ENCODE measurements at places on chromosomes 3 and 15.
A peak's percentile ranks its signal among the peaks of the same experiment; 100 is the strongest.

GRCh38 chr3:132087356-132087755 lies 52.5 kb upstream of the CPNE4 start:
- no peak for DNase-seq

DNA sequence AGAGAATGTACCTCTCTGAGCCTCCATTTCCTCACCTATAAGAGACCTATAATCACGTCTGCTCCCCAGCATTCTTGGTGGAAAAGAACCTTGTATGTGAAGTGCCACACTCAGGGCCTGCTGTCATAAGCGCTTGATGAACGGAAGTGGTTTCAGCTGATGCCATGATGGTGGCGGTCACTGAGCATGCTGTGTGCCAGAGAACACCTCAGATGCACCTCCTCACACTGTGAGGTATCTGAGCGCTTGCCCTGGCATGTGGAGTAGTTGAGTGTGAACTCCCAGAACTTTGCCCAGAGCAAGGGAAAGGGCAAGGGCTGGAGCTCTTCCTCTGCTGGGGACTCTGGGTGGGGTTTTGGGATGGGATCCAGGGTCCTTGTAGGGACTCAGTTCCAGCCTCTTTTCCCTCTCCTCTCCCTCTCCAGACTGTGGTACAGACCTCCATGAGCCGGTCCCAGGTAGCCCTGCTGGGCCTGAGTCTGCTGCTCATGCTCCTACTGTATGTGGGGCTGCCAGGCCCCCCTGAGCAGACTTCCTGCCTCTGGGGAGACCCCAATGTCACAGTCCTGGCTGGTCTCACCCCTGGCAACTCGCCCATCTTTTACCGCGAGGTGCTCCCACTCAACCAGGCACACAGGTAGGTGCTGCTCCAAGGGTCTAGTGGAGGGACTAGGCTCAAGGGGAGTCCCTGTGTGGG lies 2.7 kb downstream of the ABHD14A start:
- DNase-seq: no peak

DNA sequence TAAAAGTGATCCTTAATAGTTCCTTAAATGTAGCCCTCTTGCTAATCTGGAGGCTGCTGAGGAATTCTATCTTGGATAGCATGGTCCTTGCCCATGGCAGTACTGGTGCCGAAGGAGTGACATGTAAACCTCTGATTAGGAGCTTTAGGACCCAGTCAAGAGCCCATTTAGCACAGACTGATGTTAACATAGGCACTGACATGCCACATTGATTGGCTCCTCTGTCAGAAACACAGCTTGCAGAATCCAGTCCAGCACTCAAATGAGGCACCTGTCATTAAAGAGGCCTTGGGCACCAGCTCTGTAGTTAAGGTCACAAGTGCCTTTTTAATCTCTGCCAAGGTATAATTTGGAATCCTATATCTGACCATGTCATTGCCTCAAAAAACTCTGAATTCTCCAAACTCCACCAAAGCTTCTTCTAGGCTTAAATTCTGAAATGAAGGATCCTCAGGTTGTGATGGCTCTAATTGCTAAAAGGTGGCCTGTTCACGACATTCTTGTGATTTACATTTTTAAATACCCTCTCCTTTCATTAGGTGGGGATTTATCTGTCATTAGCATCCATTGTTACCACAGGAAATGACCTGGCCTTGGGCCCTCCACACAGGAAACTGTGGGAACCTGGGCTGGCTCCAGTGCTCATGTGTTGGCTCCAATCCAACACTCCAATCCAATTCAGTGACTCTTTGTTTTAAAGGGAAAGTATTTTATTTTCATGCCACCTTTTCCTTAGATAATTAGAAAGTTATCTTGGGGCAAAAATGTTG lies 57.3 kb upstream of the RNF7 start:
- no peak for DNase-seq

DNA sequence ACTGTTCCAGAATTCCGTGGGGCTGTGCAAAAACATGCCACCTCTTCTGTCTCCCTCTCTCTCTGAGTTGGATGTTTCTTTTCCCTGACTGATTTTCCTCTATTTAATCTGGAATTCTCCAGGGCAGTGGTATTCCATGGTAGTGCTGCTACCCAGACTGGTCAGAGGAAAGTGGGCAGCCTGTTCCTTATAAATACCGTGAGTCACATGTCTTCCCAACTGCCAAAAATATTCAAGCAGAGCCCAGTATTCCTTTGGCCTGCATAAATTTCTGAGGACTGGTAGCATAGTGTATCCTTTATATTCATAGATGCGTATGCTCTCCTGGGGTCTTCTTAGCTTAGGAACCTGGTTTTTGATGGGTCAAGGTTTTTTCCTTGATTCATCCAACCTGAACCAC lies 40.9 kb downstream of the CEMIP start:
- DNase-seq: no peak

DNA sequence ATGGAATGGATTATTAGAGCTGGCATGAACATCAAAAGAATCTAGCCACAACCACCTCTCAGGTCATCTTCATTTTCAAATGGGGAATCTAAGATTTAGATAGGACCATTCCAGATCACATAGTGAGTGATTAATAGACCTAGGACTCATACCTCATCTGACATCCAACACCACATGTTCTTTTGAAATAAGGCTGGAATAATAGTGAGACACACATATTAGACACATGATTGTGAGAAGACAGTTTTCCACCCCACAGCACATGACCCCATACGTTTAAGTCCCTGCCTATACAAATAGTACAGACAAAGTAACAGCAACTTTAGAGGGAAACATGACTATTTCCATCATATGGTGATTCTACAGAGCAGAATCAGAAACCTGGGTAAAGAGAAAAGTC lies 344.7 kb upstream of the TPRG1 start:
- DNase-seq: no peak

DNA sequence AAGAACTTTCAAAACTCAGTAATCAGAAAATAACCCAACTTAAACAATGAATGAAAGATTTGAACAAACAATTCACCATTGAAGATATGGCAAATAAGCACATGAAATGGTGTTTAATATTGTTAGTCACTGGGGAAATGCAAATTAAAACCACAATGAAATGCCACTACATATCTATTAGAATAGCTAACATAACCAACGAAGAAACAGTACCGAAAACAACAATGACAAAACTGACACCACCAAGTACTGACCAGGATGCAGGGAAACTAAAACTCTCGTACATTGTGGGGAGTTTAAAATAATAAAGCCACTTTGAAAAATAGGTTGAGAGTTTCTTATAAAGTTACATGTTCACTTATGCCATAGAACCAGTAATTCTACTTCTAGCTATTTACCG lies 69.1 kb downstream of the KBTBD8 start:
- no peak for DNase-seq

DNA sequence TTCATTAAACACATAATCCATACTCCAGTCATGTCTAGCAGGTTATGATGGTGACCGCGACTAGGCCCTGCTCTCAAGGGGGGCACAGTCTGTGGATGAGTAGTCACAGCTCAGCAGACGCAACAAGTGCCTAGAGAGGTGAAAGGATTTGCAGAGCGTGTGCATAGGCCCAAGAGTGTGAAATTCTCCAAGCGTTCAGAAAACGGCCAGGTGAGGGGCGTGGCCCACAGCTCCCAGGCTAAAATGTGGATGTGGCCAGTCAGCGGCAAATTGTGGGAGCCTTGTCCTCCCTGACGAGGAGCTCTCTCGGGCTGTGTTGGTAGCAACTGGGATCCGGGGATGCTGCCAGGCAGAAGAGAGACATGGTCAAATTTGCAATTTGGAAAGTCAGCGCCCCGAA lies 46.4 kb upstream of the TSEN2 start:
- DNase-seq: no peak

DNA sequence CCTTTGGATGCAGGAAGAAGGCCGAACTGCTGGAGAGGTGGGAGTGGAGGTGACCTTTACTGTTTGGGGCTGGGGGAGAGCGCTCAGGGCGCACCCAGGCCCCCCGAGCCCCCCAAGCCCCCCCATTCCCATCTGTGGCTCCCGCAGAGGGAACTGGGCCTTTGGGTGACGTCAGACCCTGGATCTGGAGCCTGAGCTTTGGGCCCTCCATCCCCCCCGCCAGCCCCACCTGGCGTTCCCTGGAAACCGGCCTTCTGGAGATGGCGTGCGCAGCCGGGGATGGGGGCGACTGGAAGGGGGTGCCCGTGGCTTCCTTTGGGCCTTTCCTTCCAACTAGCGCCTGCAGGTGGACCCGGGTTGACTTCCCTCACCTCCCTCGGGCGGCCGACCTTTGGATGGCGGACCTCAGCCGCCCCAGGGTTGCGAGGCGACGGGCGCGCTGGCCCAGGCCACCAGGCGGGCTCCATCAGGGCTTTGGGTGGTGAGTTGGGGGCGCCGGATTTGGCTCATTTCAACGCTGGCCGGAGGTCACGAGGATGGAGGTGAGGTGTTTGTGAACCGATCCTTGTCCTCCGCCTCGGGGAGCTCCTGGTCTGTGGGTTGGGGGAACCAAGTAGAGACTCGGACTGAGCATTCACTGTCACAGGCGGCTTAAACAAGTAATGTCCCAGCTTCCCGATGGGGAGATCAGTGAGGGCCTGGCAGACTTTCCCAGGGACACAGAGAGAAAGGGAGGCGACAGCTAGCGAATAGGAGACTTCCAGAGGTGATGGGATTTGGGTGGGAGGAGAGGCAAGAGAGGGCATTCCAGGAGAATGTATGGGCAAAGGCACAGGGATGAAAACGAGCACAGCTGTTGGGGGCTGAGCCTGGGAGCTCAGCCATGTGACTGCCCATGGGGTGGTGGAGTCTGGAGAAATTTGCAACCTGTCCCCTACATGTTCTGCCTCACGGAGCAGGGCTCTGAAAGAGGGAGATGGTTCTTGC lies 709 bp downstream of the SCAMP5 start:
- DNase-seq: no peak

GRCh38 chr15:40420793-40421192 lies 15.2 kb downstream of the IVD start:
- DNase-seq: no peak

DNA sequence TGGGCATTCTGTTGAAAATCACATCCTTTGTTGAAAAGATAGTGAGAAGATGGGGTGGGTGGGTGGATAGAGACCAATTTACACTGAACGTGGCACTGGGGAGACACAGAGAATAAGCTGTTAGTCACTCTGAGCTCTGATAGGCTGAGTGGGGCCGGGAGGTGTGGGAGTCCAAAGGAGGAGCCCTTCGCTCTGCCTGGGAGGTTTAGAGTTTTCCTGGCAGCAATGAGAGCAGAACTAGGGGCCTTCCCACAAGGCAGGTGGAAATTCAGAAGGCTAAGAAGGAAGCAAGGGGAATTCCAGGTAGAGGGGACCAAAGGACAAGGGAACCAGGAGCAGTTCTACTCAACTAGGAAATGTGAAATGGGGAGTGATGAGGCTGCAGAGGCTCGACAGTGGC lies 272.7 kb downstream of the RPLP1 start:
- DNase-seq: no peak

- no peak for DNase-seq
Measured at GRCh38 chr3:101942356-101942755, 93.0 kb downstream of the NFKBIZ start.

DNA sequence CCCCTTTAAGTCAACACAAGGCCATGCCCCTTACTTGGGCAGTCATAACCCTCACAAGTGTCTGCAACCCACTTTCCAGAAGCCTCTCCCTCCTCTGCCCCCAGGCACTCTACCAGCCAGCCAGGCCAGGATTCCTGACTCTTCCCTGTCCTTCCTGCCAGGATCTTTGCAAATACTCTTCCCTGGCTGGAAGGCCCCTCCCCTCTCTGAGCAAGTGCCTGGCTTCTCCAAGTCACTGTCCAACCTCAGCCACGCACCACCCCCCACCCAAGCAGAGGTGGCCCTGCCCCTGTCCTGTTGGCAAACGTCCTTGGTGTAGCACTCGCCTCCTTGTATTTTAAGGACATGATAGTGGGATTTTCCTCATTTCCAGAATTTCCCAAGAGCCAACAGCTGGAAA lies 54.7 kb upstream of the USP3 start:
- no peak for DNase-seq

GRCh38 chr3:157347577-157348303 lies 88.9 kb upstream of the PTX3 start:
- no peak for DNase-seq

DNA sequence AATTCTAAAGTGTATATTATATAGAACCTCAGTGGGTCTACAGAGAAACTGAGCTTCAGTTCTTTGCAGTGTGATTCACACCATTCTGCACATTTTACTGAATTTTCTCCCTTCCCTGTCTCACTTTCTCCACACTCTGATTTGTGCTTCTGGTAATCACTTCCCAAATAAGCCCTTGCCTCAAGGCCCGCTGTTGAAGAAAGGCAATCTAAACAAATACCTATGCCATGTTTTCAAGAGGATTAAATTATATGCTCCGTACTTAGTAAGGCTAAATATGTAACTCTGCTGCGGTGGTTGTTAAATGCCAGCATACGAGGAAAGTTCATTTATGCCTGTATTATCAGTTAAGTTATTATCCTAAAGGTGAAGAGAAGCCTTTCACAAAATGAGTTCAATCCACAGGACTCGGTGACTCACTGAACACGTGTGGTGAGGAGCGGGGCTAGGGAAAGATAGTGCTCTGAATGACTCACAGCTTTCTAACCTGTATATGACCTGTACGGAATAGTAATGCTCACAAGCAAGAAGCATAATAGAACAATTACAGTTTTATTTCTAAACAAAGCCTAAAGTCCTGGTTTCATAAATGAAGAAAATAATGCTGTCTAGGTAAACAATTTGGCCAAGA lies 25.1 kb downstream of the CNTN6 start:
- no peak for DNase-seq

DNA sequence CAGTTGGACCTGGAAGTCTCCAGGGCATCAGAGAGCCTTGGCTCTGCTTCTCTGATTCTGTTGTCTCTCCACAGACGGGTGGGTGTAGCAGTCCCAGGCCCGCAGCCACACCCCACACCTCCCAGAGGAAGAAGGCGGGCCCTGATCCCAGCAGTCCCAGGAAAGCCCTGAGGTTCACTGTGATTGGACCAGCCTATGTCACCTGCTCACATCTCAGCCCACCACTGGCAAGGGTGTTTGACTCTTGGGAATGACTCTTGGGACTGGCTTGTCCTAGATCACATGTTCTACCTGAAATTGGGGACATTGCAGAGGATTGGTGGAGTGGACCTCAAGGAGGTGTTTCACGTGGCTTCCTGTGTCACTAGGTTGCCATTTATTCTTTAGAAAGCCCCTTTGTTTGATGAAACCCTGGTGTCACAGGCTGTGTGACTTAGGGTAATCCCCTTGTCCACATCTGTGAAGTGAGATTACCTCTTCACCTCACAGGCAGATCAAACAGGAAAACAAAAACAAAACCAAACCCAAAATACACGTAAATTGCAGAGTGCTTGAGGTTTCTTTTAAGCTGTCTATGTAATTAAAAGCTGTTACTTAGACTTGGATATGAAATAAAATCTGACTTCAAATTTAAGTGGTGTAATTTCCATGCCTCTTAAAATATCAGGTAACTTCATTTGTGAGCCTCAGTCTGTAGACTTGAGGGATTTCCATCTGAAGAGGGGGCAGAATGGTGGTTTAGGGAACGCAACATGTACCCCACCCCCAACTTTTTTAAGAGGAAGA lies 26.7 kb downstream of the FLNB start:
- peak; percentile 18 for DNase-seq

Measured in T-helper 22 cell (primary cell).